Stimulated activated CD4-positive, alpha-beta T cell treated with anti-CD3 and anti-CD28 coated beads, Interleukin-4, amount 100 ng/mL, for 24 hours (primary cell): ENCODE measurements at places on chromosomes 1 and 21.

DNA sequence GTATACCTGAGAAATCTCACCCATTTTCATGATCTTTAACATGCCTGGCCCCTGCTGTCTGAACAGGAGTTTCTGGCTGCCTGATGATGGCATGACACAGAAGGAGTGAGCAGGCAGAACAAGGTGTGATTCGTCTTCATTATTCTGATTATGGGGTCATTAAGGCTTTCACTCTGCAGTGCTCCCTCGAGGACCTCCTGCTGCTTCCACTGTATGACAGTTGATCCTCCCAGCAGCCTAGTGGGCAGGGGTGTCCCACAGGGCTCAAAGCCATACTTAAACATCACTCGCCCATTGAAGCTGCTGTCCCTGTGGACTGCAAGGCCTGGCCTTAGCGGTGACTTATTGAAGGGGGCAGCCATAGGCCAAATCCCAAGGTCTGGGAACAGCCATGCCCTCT, 12.7 kb upstream of the PARS2 start:
- DNase-seq = no peak

GRCh38 chr1:183732236-183732880, 72.6 kb upstream of the RGL1 start:
- DNase-seq = no peak

- no peak for DNase-seq
Observed at GRCh38 chr1:243890576-243890975, 40.5 kb upstream of the AKT3 start.

- DNase-seq = no peak
Observed at GRCh38 chr1:202365092-202365815, 16.8 kb downstream of the PPP1R12B start.
